Activated T-helper 1 cell treated with anti-CD3 and anti-CD28 coated beads, Interleukin-12 subunit alpha, Interleukin-12 subunit beta, Interleukin-2, Interleukin-4 antibody, amounts not matched to agents 30 ng/mL and 10 ng/mL and 1 ng/mL, durations not matched to agents 14 hours and 24 hours and 36 hours (primary cell): ENCODE measurements at places on chromosomes 16 and 17. TPM values are rescaled to one million over a fixed set of nuclear protein-coding genes. Genes with fewer than 3 reads are reported as not detected.

- DNase-seq = no peak
Measured at GRCh38 chr17:6393351-6393952, 41.5 kb downstream of the AIPL1 start.

DNA sequence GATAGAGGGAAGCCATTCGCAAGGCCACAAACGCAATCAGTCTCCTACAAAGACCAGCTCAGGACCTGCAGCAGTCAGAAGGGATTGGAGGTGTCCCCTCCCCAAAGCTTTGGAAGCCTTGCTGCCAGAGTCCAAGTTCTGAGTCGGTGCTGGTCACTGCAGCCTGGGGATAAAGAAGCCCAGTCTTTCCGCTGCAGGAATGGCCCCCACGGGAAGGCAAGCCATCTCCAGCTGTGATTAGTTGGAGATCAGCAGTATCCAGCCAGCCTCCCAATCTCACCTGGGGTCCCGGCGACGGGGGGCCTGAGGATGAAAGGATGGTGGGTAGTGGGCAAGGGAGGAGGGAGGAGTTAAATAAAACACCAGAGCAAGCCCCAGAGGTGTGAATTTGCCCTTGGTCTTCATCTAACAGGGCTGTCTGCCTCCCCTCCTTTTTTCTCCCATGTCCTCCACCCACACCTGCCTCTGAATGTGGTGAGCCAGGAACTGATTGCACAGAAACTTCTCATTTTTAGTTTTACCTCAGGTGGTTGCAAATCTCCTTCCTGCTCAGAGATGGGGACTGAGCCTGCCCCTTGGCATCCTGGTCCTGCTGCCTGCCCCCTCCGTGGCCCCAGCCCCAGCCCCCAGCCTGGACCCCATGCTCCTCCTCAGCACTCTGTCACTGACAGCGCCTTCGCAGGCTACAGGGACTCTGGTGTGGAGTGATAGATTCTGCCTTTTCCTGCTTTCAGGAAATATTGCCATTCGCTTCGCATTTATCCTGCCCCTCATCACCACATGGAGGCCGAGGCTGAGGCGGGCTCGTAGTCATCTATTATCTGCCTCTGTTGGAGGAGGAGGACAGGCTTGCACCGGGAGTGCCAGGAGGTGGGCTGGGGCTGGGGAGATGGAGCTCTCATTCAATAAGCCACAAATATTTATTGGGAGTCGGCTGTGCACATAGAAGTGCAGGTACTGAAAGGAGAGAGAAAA is 262.9 kb upstream of the SDK2 start:
- no peak for DNase-seq

DNA sequence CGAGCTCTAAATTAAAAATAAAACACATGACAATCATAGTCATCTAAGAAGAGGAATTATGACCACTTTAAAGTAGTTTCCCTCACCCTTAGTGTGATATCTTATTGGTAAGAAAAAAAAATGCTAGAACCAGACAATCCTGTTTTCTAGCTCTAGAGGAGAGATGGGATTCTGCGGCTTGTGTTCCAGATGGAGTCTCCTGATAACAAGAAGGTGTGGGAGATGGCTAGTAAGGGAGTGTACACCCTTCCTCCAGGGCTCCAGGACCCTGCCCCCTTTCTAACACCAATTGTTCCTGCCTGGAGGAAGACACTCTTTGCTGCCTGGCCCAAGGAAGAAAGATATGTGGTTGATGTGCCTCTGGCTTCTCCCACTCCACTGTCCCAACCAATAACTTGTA is 68.8 kb upstream of the FBXO47 start:
- no peak for DNase-seq

- DNase-seq = no peak
Measured at GRCh38 chr16:75244844-75245758, 6.3 kb downstream of the BCAR1 start.

- no peak for DNase-seq
Measured at GRCh38 chr17:75514919-75515495, 330 bp downstream of the CASKIN2 start.

DNA sequence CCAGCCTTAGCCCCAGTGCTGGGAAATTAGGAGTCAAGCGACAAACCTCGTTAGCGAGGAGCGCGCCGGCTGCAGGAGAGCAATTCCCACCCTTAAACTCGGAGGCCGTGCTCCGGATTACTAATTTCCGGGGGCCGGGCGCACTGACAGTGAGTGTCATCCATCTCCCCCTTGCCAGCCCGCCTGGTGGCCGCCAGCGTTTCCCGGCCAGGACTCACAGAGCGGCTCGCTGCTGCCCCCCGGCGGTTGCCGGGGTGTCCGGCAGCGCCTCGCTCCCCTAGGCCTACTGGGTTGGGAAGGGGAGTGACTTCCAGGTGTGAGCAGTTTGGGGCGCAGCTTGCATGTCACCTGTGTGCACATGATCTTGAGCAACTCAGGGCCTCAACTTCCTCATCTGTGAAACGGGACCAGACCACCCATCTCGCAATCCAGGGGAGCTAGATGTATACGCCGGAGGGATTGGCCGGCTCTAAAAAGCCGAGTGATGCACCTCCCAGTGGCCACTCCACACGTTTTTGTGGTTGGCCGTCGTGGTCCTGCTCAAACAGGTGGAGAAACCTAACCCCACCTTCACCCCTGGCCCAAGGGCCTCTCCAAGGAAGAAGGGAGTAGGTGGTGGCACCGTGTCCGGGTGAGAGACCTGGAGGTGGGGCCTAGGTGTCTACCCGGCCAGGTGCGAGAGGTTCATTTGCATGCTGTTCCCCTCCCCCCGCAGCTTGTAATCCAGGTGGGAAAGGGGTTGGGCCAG is 2.5 kb upstream of the GSE1 start:
- peak; percentile 75 for DNase-seq

GRCh38 chr16:71933913-71934695 is 38.8 kb downstream of the IST1 start:
- no peak for DNase-seq

CCL14 gene
- total RNA-seq = not detected in 2 replicates

SLFN13 gene
- total RNA-seq = 32.2 and 32.7 TPM in 2 replicates

- DNase-seq = no peak
Measured at GRCh38 chr17:29524692-29525091, 42.1 kb downstream of the ABHD15 start.

TIMP2 gene
- 1.0 and 1.1 TPM in 2 replicates for total RNA-seq

- no peak for DNase-seq
Measured at GRCh38 chr17:67974185-67974584, 22.1 kb downstream of the C17orf58 start.

DNA sequence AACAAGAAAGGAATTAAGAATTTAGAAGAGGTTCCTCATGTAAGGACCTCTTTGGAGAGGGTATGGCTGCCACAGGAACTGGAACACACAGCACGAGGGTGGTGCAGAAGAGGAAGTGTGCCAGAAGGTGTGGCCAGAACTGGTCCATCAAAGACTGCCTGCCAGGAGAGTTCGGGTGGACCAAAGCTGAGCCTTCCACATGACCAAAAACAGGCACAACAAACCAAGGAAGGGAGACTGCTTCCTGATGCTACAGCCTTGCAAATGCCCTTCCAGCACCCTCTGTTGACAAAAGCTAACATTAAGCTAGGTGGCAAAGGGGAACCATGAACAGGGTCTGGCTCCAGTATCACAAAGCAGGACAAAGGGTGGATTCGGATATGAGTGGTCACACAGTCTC is 125.8 kb upstream of the TMEM97 start:
- DNase-seq = no peak

DNA sequence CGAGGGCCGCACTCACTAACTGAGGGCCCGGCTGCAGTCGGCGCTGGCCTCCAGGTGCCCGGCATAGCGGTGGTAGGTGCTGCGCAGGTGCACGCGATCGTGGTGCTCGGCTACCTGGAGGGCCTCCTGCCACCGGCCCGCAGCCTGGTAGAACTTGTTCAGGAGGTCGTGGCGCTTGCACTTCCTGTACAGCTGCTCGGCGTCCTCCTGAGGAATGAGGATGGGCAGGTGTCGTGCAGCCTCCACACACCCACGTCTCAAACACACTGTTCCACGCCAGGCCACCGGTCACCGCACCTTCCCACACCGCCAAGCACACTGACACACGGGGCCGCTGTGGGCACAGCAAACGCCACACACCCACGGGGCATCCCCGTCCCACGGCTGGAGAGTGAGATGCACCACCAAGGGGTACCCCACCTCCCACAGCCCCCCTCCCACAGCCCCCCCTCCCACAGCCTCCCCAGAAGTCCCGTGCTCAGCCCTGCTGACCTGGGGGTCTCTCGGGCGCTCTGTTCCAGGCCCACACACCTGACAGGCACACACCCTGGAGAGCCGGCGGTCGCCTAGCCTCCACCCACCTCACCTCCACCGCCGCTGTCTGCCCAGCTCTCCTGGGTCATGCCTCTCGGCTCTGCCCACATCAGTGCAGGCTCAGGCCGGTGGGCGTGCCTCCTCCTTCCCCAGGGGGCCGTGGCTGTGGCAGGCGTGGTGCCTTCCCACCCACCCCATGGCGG is 7.4 kb upstream of the TMEM204 start:
- no peak for DNase-seq

GRCh38 chr17:79224903-79225302 is 150.3 kb downstream of the ENGASE start:
- DNase-seq = no peak

GRCh38 chr17:12856416-12856815 is 67.1 kb downstream of the ARHGAP44 start:
- no peak for DNase-seq

TEKT1 gene
- total RNA-seq = not detected in 2 replicates

CASKIN2 gene
- 0.88 and 2.0 TPM in 2 replicates for total RNA-seq
